Fibroblast of skin of left quadriceps (primary cell): ENCODE measurements at places on chromosomes 5 and 9.

GRCh38 chr5:134267366-134268018 is 41.6 kb upstream of the PPP2CA start:
- no peak for DNase-seq

DNA sequence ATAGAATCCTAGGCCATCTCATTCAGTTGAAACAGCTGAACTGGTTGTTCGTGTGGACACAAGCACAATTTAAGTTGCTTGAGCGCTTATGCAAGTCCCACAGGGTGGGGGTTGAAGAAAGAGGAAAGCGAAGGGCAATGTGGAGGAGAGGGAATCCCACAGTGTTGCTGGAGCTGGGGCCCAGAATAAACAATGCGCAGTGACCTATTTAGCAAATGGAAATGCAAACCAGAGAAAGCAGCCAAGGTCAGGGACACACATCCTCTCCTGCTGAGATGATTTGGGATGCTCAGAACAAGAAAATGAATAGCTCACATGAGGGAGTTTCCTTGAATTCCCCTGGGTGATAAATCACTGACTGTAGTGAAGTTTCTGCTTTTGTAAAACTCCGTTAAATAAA is 838.3 kb downstream of the TLE4 start:
- no peak for DNase-seq

DNA sequence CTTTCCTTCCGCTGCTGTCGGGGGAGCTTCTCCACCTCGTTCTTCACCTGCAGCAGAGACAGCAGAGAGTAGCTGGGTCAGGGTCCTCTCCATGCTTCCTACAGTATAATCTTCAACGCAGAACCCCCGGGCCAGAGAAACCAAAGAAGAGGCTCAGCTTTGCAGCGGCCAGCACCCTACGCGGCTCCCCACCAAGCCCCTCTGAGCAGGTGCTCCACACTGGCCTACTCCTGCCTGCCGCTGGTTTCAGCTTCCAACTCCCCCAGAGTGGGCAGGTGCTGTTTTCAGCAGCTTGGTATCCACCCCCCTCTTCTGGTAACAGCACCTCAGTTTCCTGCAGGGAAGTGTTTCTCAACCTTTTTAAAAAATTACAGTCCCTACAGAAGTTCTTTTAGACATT is 58.3 kb upstream of the FBXW11 start:
- DNase-seq, result no peak

DNA sequence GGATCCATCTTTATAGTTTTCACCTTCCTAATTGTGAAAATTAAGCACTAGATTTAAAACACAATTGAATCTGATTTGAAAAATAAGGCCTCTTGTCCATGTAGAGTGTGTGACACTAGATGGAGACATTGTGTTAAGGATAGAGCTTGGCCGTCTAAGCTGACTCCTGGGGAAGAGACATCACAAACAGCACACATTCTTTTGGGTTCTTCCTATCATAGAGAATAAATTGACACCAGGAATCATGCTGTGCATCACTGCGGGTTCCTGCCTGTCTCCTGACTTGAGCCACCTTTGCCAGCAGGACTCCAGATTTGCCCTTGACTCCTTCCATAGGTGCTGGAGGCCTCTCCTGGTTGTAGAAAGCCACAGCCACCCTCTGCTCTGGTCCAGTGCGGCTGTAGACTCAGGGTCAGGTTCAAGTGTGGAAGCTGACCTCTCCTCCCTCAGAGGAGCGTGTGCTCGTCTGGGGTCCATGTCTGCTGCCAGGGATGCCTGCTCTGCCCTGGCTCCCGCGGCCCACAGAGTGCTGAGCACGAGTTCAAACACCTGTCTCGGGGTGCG is 11.2 kb downstream of the ROPN1L start:
- peak; percentile 71 for DNase-seq

DNA sequence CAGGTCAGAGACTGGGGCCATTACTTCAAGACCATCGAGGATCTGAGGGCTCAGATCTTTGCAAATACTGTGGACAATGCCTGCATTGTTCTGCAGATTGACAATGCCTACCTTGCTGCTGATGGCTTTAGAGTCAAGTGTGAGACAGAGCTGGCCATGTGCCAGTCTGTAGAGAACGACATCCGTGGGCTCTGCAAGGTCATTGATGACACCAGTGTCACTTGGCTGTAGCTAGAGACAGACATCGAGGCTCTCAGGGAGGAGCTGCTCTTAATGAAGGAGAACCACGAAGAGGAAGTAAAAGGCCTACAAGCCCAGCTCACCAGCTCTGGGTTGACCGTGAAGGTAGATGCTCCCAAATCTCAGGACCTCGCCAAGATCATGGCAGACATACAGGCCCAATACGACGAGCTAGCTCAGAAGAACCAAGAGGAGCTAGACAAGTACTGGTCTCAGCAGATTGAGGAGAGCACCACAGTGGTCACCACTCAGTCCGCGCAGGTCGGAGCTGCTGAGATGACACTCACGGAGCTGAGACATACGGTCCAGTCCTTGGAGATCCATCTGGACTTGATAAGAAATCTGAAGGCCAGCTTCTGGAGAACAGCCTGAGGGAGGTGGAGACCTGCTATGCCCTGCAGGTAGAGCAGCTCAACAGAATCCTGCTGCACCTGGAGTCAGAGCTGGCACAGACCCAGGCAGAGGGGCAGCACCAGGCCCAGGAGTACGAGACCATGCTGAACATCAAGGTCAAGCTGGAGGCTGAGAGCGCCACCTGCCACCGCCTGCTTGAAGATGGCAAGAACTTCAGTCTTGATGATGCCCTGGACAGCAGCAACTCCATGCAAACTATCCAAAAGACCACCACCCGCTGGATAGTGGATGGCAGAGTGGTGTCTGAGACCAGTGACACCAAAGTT is 9.3 kb downstream of the NIPBL start:
- DNase-seq, result no peak

DNA sequence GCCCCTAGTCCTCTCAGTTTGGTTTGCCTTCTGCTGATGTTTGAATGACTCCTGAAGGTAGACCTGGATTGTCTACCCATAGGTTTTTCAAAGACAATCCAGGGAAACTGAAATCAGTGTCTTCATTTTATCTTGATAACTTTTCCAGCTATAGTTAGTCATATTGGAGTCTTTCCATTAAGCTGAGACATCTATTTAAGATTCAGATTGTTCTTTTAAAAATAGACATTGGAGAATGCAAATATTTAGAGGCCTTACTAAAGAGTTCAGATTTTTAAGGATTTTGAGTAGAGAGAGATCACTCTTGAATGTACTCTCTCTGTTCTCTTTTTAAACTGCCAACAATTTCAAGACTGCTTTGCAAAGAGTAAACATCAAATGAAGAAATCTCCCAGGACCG is 69.1 kb downstream of the GDNF start:
- DNase-seq, result no peak

GRCh38 chr5:115796656-115797055 is 19.8 kb downstream of the CDO1 start:
- DNase-seq, result no peak

- DNase-seq, result no peak
These were observed 577.9 kb upstream of the PTPRD start for GRCh38 chr9:11190719-11191118.
